HAP-1 (cell line): ENCODE measurements at places on chromosomes 1 and 21.

- DNase-seq: no peak
Measured at GRCh38 chr1:29502225-29502910, 266.0 kb downstream of the PTPRU start.

DNA sequence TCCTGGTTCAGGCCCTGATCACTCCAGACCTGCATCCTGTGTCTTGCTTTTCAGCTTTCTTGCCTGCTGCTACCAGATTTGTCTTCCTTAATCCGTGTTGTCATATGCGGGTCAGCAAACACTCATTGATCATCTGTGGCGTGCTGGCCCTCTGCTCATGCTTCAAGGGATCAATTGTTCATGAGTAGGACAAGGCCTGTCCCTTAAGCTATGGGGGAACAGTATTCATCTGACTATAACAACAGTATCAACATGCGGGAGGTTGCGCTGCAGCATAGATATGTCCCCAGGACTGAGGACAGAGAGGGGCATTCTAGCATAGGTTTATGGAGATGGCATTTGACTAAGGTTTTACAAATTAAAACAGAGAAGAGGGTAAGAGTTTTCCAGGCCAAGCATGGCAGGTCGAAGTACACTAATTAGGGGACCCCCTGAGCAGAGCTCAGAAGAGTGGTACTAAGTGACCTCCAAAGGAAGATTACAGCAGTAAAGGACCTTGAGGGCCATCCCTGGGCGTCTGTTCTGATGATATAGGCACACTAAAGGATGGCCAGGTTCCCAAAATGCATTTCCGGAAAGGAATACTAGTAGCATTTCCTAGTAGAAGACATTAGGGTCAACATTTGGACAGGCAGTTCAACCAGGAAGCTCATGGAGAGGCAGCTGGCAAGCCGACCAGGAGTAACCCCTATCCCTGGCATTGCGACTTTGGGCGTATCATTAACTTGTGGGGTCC is 811 bp upstream of the ZNF672 start:
- no peak for DNase-seq

GRCh38 chr1:38551318-38552307 is 308.0 kb downstream of the RRAGC start:
- no peak for DNase-seq

DNA sequence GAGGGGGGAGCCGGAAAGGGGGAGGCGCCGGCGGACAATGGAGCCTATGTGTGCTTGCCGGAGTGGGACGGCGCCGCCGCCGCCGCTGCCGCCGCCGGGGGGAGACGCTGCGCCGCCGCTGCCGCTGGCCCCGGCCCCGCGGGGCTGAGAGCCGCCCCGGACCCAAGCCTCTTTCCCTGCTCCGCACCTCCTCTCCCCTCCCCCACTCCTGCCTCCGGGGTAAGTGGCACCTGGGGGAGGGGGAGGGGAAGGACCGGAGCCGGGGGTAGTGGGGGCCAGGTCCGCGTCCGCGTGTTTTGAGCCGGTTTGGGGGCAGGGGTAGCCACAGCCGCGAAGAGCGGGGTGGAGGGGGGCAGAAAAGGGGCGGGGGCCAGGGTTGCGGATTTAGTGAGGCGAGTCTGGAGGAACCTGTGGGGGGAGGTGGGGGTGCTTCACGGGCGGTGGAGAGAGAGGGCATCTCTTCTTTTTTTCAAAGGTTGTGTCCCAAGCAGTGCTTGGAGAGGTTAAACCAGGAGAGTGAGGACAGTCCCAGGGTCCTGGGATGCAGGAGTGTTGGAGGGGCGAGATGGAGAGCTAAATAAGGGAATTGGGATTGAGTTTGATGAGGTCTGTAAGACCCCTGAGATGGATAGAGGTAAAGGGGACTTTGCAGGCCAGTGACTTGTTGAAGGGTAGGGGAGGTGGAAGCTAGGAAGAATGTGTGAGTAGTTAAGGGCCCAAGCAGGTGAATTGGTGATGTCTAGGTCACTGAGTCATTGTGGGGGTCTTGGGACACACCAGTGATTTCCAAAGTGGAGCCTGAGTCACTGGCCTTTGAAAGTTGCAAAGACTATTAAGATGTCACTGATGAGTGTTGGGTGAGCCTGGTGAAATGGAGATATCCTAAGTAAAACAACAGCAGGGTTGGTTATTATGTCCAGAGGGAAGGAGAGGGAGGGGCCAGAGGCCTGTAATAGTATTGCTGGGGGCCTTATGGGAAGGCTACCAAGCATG is 59.1 kb downstream of the BCL9 start:
- peak; percentile 86 for DNase-seq

GRCh38 chr1:196951711-196952394 is 8.3 kb downstream of the CFHR2 start:
- no peak for DNase-seq

DNA sequence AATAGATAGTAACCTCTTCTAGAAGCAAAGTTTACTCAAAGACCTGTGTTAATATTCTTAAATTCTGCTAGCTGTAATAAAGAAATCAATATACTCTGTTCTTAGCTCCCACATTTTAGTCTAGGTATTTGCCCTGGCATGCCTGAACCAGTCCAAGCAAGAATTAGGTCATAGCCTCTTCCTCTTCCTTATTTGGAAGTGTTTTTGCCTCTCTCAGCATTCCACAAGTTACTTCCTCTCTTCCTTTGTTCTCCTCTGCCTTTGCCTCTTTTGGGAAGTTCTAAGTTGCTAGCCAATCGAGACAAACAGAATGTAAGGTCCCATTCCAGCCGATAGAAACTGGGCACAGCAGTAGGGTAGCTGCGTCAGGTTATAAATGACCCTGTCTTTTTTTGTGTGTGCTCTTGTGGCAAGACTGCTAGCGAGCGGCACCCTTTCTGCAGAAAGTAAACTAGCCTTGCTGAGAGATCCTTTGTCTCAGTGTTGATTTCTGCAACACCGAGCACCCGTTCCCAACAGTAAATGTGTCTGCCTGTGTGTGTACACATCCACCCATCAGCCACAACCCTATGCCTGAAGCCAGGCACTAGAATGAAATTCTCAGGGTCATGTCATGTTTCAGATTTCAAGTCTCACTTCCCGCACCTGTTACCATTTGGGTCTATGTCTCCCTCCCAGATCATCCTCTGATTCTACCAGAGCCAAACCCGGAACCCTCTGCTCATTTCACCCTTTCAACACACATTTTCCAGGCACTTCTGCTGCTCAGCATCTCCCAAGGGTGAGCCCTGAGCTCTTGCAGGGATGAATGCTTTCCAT is 37.5 kb downstream of the LRRC3 start:
- DNase-seq: no peak

DNA sequence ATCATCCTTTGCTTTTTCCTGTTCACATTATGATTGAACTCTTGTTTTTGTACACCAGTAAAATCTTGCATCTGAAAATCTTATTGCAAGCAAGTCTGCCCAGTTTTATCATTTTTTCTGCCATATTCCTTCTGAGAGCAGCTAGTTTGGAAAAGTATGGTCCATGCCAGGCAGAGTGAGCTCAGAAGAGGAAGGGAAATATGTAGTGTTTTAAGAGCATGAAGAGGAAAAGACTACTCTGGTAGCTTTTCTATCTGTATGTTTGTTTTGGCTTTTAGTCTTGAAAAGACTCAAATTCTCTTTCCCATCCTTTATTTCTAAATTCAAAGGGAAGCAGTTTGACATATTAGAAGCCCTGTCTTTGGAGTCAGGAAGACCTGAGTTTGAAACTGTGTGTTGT is 125.8 kb downstream of the NFIA start:
- no peak for DNase-seq

DNA sequence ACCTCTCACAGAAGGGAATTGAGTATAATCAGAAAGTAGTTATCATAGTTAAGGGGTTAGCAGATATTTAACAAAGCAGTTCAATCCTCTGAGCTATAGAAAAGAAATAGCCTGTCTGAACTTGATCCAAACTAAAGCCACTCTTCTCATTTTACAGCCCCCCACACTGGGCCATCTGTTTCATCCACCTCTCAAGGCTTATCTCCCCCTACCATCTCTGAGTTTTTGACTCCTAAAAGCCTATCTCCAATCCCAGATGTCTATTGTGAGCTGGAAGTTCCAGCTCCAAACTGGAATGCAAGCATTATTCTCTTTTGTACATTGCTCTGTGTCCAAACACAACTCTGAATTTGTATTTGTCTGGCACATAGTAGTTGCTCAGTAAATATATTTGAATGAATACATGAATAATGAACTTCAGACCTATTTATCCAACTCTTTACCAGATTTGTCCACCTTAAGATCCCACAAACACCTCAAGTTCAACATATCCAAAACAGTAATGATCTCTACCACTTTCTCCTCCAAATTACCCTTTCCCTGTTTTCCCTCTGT is 98.1 kb downstream of the PLPP3 start:
- DNase-seq: no peak

GRCh38 chr1:25990702-25991395 is 7.0 kb downstream of the PAFAH2 start:
- no peak for DNase-seq

DNA sequence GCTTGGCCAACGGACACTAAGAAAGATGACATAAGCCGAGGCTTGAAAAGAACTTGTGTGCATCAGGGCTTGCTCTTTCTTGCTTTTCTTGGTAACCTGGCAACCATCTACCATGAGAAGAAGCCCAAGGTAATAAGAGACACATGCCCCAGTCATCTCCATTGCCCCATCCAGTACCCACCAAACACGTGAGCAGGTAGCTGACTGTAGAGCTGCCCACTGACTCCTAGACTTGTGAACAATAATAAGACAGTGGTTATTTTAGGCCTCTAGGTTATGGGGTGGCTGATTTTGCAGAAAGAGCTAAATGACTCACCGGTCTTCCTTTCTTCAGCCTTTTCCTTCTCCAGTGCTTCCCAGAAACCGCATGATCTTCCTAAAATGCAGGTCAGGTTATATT is 105.0 kb upstream of the JUN start:
- no peak for DNase-seq

DNA sequence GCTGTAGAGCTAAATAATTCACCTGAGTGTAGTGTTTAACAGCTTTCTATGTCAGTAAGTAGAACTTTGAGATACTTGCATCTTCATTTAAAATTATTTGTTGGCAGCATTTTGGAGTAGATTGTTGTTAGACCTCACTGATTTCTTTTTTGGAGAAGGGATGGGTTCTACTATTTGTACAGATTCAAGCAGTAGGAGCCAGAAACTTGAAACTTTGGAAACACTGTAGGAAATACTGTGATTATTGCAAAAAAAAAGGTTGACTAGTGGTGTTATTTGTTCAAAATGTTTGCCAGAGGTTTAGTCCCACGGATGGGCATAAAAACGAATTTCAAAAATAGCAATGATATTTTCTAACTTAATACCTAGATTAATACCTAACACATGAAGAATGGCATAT is 102.7 kb downstream of the ATF6 start:
- DNase-seq: no peak

GRCh38 chr1:197902454-197903195 is at the start of gene C1orf53:
Gene C1orf53 (plus strand): TSS chr1:197902630. CDS start chr1:197902650, 20 bp downstream.
- peak; percentile 88 for DNase-seq

DNA sequence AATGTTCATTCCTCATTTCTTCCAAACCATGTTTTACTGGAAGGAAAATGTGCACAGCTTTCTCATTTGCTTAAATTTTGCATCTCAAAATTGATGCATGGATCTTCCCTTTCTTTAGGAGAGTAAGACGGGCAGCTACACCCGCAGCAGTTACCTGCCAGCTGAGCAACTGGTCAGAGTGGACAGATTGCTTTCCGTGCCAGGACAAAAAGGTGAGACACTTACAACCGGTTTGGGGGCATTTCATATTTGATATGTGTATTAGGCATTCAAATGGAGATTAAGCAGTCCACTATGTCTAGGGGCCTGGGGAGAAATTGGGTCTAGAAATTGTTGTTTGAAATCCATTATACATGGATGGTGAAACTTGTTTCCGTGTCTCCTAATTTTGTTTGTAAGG is 12.9 kb downstream of the C8A start:
- no peak for DNase-seq

DNA sequence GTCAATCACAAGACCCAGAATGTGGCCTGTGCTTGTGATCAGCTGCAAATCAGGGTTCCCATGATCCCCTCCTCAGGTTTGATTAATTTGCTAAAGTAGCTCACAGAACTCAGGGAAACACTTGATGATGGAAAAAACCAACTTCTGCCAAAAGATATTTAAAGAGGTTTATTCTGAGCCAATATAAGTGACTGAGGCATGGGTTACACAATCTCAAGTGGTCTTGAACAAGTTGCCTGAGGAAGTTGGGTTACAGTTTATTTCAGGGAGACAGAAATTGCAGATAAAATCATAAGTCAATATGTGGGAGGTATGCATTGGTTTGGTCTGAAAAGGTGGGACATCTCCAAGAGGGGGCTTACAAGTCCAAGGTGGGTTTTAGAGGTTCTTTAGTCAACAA is 243.1 kb downstream of the S1PR1 start:
- no peak for DNase-seq

- no peak for DNase-seq
Measured at GRCh38 chr1:203536575-203536974, 42.6 kb downstream of the OPTC start.

DNA sequence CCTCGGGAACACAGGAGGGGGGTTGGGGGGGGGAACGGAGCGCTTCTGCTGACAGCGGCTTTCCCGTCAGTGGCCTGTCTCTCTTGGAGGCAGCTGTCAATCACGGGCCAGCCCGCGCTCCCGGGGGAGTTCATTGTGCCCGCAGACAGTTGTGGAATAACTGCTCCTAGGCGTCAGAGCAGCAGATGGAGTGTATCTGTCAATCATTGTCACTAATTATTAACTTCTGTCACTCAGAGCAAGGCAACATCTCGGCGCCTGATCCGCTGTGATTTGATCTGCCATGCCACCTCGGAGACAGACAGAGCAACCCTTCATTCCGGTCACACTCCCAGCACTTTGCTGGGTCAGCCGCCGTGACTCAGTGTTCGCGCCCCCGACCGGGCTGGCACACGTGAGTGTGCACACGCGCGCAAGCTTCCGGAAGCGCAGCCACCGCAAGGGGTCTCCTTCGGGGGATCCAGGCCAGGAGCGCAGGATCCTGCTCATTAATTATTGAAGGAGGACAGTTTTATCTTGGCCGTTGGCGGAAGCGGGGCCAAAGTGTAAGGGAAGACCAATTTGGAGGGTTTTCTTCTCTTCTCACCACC is 75.8 kb downstream of the RRAGC start:
- DNase-seq: peak; percentile 21

DNA sequence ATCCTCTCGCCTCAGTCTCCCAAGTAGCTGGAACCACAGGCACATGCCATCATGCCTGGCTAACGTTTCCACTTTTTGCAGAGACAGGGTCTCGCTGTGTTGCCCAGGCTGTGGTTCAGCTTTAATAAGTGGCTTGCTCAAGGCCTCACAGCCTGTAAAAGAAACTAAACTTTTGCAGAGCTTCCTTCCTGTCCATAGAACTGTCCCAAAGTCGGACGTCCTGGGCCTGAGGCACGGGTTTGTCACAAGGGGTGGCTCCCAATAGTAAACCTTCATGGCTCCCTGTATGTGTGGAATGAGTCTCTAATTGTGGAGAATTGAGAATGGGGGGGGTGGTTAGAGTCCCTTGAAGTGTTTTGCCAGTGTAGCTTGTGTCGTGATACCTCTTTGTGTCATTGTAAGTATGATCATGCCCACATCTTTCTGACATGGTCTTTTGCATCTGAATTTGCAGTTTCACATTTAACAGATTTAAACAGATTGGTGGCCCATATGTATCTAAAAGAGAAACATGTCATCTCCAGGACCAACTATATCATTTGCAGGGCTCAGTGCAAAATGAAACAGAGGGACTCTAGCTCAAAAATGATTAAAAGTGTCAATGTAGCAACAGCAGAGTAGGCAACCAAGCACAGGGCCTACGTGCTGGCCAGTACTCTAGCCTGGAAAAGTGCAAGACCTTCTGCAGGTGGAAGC is 332.1 kb downstream of the KIF26B start:
- no peak for DNase-seq

GRCh38 chr1:34320053-34320669 is 143.5 kb downstream of the C1orf94 start:
- no peak for DNase-seq

GRCh38 chr1:218570456-218570855 is 225.3 kb downstream of the TGFB2 start:
- peak; percentile 47 for DNase-seq
